ENCODE measurements at places on chromosomes 6 and 20.
A peak's percentile ranks its signal among the peaks of the same experiment; 100 is the strongest.

- DNase-seq: no peak
Observed at GRCh38 chr20:20303320-20303719, 64.6 kb upstream of the INSM1 start.

DNA sequence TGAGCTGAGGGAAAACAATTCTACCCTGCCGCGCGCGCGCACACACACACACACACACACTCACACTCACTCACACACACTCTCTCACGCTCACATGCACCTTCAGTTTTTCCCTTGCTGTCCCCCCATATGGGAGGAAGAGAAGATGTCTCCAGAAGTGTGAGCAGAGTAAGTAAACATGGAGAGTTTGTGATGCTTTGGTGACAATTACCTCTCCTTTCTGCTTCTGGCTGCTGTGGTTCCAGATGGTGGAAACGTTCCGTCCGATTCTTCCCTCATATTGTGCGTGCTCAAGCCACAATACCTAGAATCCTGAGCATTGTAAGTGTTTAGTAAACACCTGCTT, 86.7 kb downstream of the LINC00237 start:
- no peak for DNase-seq

DNA sequence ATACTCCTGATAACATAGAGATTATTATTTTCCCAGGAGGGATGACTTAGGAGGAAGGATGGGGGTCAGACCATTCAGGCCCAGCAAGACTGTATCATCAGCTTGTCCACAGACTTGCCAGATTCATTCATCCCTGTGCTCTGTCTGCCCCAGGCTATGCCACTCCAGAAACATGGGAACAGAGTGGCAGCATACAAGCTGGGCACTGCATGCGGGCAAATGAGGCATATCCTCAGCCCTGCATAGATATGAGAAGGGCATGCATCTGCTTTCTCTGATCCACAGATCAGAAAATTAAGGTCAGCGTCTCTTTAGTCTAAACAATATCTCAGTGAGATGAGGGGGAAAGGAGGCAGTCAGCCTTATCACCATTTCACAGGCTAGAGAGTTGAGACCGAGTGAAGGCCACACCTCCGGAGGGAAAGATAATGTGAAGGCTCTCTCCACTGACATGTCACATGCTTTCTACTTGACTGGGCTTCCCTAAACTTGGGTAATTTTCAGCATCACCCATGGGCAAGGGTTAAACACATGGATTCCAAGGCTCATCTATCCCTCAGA, 140.5 kb downstream of the TFAP2B start:
- no peak for DNase-seq

- no peak for DNase-seq
Observed at GRCh38 chr6:89936177-89936576, 41.9 kb downstream of the GJA10 start.

DNA sequence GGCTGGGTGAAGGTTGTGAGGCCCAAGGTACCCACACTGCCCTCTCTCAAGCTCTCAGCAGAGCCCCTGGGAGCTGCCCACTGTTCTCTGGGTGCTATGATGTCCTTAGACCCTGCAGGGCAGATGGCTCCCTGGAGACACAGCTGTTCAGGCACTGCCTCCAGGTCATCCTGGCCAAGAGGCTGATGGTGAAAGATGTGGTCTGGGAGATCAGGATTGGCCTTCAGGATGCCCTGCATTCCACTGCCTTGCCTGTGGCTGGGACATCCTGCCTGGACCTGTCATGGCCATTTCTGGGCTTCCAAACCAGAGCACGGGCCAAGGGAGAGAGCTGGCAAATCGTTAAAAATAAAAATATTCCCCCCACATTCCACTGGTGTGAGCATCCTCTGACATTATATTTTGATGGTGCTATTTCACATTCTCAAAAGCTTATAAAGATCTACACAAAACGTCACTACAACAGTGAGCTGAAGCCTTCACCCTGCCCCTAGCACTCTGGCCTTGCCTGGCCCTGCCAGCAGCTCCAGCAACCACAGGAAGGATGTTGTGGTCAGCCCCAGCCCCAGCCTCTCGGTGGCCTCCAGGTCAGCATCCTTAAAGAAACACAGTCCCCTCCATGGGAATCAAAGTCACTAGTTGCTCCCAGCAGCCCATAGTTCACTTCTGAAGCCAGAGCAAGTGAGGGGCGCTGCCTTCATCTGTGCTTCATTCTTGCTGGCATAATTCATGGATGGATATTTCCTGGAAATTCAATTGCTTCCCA, 13.5 kb upstream of the KCNK16 start:
- DNase-seq: peak; percentile 16

- no peak for DNase-seq
Observed at GRCh38 chr6:35091346-35092083, 49.6 kb downstream of the TCP11 start.

DNA sequence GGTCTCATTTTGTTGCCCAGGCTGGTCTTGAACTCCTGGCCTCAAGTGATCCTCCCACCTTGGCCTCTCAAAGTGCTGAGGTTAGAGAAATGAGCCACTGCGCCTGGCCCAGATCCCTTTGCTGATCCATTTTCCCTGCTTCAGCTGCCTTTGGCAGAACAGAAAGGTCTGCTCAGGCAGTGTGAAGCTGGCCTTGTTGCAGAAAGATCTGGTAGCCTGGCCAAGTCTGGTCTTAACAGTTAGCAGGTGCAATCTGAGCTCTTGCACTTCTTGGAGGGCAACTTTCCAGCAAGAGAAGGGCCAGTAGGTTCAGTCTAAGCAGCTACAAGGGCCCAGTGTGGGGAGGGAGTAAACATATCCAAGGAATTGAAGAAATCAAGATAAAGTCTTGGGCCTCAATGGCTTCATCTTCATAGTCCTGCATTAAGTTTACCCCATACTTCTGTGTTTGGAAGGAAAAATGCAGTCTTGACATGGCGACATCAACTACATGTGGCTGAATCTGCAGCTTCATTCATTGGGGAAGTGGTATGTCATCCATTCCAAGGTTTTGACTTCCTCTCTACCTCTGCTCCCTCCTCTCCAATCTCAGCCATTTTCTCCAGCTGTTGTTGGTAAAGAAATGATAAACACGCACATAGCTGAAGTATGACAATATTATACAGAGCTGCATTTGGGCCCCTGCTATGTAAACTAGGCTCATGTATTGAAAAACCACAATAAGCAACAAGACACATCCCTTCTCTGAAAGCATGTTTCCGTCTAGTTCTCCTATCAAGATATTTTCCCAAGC, 39.0 kb upstream of the NEDD9 start:
- DNase-seq: no peak

- no peak for DNase-seq
Observed at GRCh38 chr6:116221911-116222310, 32.0 kb downstream of the TSPYL4 start.

GRCh38 chr20:20993372-20993771, 112.8 kb downstream of the LINC00237 start:
- no peak for DNase-seq

DNA sequence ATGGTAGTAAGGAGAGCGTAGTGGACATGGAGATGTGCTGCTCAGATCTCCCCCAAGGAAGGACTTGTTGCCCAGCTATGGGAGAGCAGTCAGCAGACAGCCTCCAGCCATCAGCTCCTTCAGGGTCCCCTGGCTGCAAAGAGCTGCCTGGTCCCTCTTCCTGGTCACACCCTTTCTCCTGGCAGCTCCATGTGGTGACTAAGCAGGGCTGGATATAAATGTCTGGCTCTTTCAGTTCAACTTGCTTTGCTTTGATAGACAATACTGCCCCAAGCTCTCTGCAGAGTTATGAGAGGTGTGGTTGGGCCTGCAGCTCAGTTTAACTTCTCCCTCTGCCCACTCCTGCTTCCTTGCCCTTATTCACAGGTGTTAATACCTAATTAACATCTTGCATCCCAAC, 64.1 kb upstream of the DDR1 start:
- peak; percentile 89 for DNase-seq

DNA sequence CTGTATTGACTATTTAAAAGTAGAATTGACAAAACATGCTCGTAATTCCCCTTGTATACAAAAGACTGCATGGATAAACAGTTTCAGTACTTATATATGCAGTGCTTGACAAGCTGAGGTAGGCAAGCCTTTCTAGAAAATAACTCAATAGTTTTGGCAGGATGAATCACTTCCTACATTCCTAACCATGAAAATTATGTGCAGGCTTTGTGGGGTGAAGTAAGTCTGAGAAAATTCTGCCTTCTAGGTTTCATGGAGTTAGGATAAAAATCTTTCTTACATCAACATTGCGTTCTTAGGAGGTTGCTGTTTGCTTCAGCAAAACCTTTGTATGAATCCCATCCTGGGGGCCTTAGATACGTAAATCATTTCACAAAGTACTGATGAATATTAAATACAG, 801.4 kb upstream of the EYS start:
- DNase-seq: peak; percentile 31

DNA sequence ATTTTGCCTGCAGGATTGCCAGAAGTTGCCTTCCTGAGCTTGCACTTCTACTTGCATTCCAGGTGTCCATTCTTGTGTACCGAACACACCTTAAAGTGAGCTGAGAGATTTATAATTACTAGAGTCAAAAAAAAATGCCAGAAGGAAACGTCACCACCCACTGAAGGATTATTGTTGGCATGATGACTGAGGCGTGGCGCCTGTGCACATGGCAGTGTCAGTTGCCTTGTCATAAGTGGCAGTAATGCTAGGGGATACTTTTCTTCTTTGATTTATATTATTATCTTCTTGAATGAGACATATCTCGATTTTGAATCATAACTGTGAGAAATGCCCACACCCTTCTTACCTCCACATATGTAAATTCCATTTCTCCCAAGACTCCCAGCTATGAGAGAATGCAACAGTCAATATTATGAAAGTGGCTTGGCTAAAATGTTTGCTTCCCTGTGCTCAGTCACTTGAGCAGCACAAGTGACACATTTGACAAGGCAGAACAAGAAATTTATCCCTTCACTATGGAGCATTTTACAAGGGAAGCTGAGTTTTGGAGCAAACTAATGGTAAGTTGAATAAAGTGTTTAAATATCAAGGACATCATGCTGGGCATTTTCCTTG, 149.5 kb upstream of the SASH1 start:
- DNase-seq: no peak

DNA sequence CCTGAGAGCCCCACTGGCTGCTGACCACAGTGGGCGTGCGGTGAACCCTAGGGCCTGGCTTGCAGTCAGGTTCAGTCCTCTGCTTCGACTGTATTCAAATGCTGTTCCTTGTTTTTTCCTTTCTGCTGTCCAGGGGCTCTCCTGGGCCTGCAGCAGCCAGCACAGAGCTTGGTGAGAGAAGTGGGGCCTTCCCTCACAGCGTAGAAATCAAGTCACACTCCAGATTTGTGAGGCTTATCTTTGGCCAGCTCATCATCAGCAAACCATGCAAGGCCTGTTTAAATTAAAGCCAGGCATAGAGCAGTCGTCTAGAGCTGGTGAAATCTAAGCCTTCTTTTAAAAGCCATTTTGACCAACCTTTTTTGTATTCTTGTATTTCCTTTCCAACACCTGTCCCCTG, 8.4 kb downstream of the FAM120B start:
- DNase-seq: no peak

DNA sequence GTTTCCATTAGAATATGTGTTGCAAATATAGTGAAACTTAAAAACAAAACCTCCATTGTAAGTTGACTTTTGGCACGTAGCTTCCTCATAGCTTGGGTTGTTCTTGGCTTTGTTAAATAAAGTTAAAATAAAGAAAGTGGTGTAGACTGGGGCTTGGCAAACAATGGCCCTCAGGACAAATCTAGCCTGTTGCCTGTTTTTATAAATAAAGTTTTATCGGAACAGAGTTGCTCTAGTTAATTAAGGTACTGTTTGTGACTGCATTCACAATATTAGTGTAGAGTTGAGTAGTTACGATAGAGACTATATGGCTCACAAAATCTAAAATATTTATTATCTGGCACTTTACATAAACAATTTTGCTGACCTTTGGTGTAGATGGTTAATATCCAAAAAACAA, 168.8 kb downstream of the CDKAL1 start:
- no peak for DNase-seq

DNA sequence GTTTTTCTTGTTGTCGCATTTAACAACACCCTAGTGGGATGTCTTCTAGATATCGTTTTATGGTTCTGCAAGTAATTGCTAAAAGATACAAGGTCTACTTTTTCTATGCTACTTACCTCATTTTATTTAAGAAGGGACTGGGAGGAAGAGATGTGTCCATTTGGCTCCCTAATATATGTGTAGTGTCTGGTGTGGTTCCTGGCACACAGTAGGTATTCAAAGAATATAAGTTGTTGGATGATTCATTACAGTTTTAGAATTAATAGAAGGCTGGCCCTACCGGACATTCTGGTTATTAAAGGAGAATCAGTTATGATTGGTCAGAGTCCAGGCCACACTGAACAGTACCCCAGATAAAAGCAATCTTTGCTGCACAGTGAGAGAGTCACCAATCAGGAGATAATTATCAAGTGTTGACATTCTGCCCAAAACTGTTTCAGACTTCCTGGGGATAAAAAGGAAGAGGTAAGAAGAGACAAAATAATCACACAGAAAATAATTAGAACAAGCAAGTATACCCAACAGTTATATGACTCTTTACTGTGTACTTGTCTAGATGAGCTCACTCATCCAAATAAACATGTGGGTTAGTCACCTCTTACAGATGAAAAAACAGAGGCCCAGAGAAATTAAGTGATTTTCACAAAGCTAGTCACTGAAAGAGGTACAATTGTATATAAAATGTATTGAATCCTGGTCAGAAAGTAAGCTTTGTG, 7.0 kb downstream of the TMEM244 start:
- DNase-seq: peak; percentile 89

DNA sequence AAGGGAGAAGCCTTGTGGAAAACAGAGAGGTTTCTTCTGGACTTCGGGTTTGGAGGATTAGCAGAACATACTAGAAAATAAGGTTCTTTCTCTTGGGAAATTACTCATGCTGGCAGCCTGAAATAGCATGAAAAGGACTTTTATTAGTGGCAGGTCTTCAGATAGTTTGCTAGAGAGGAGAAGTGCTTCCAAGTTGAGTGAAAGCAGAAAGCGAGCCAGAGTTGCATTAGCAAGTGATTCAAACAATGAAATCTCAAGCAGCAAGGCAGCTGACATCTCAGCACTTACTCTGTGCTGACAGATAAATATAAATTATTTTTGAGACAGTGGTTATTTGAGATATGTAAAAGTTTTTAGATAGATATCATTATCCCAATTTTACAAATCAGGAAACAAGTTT, 91.9 kb downstream of the PLCB4 start:
- DNase-seq: no peak

DNA sequence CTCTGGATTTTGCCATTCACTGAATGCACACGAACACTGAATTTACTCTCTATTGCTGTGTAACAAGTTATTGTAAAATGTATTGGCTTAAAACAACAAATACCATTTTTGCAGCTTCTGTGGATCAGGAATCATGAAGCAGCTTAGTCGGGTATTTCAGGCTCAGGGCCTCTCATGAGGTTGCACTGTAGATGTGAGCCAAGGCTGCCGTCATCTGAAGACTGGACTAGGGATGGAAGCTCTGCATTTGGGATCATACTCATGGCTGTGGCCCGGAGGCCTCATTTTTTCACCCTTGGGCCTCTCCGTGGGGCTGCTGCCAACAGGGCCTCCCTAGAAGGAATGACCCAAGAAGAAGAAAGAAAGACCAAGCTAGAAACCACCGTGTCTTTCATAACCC, 492.4 kb upstream of the CDH4 start:
- DNase-seq: no peak

Measured in A172 (cell line).